ENCODE measurements at places on chromosomes 2 and 18.

GRCh38 chr2:17805166-17805565 lies 11.1 kb upstream of the MSGN1 start:
- DNase-seq: no peak

- DNase-seq: no peak
These were observed 651 bp downstream of the STK17B start for GRCh38 chr2:196170606-196171247.

DNA sequence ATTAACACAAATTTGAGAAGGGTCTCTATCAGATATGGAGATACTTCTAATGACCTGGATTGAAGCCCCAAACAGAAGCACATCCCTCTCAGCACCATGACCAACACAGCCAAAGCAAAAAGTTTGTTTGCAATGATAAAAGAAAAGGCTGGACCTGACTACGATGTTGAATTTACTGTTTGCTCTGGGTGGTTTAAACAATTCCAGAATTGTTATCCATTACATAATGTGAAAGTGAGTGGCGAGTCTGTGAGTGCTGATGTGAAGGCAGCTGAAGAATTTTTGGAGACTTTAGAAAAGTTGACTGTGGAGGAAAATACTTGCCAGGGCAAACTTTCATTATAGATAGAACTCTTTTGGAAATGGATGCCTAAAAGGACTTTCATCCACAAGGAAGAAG lies 17.4 kb upstream of the DLX2 start:
- DNase-seq: no peak

DNA sequence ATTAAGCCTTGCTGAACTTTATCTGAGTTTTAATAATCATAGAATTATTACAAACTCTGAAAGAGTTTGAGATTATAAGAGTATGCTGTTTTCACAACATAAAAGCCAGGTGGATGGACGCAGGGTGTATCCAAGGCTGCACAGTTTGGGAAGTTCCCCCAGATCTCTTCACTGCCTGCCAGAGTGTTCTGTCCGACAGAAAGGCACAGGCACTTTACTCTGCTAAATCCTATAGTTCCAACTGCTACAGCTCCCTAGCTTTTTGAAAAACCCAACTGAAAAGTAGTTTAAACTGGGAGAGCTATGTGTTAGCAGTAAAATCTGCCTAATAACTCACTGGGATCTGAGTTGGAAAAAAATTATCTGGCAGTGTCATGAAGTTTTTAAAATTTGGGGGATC lies 38.0 kb downstream of the MFSD6 start:
- DNase-seq: no peak

- no peak for DNase-seq
These were observed 57.3 kb upstream of the KLF7 start for GRCh38 chr2:207223051-207223450.

- DNase-seq: no peak
These were observed 241.3 kb upstream of the ZNF804A start for GRCh38 chr2:184357033-184357432.

DNA sequence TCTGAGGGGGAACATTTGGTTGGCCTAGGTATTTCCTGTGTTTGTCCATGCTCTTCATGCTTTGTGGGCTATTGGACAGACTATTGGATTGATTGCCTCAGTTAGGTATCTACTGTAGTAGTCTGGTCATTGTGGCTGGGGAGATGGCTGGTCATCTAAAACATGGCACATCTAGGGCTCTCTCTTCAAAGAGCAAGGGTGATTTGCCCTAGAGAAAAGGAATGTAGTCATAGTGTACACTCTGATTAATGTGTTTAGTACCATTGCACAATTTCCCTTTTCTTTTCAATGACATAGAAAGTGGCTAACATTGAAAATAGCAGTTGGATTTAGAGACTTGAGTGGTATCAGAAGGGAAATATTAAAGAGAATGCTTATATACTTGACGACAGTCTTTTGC lies 114.3 kb downstream of the LCLAT1 start:
- DNase-seq: no peak
